ENCODE measurements at places on chromosomes 7 and 10.

GRCh38 chr7:46679671-46680070, 758.6 kb upstream of the IGFBP3 start:
- DNase-seq: no peak

GRCh38 chr7:104017001-104017400, 27.5 kb upstream of the RELN start:
- DNase-seq: no peak

DNA sequence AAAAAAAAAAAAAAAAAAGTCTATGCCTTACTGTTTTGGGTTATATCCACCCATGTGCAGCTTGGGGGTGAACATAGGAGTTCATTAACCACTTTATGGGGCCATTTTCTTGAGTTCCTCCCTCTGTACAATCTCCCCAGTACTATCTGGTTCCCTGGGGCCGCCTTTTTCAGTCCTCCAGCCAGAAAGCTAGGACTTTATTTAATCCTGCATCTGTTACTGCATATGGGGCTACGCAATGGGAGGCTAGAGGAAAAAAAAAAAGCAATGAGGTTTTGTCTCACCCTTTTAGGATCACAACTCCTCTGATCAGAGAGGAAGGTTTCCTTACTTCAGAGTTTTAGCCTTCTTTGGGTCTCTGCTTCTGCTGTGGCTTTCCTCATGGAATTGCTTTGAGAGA, 51.0 kb downstream of the BTRC start:
- DNase-seq: no peak

- DNase-seq: no peak
These were observed 81.8 kb downstream of the SEMA3A start for GRCh38 chr7:84112771-84113170.

- no peak for DNase-seq
These were observed 32.4 kb downstream of the BTBD16 start for GRCh38 chr10:122303271-122304053.

GRCh38 chr7:81503771-81504170, 266.1 kb downstream of the HGF start:
- no peak for DNase-seq

DNA sequence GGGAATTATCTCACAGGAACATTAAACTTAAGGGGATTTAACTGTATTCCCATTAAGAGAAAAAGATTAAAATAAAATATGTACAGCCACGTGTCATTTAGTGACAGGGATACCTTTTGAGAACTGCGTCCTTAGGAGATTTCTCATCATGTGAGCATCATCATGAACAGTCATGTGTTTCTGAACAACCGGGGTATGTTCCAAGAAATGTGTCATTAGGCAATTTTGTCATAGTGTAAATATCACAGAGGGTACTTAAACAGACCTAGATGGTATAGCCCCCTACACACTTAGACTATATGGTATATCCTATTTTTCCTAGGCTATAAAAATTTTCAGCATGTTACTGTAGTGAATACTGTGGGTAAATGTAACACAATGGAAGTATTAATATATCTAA, 840.3 kb downstream of the CNTNAP2 start:
- DNase-seq: no peak

- peak; percentile 38 for DNase-seq
These were observed 58.4 kb downstream of the ZNF467 start for GRCh38 chr7:149714910-149715471.

DNA sequence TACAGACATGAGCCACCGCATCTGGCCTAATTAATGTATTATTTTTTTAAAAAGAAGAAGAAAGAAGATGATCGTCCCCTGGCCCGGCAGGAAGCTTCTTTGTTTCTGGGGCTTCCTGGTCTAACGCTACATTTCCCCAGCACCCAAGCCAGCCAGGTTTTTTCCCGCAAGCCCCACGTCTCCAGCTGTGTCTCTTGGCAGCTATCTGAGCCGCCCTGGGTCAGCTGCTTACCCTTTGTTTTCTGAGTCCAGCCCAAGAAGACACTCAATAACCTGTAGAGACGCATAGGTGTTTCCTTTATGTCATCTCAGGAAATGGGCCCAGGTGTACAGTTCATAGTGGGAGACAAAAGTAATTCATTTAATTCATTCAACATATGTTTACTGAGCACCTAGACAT, 110.2 kb downstream of the MTPAP start:
- DNase-seq: no peak

GRCh38 chr10:106957823-106958588, 206.5 kb downstream of the SORCS1 start:
- no peak for DNase-seq

- DNase-seq: no peak
These were observed 324.7 kb upstream of the NPVF start for GRCh38 chr7:25552998-25553397.
